Endothelial cell of umbilical vein (primary cell): ENCODE measurements at places on chromosomes 3 and 15. TPM values are rescaled to one million over a fixed set of nuclear protein-coding genes. Genes with fewer than 3 reads are reported as not detected.

The LYZL4 gene
- total RNA-seq, result not detected in 2 replicates

The C3orf22 gene
- not detected in 2 replicates for total RNA-seq

The TRIP4 gene
- 29.8 and 31.1 TPM in 2 replicates for total RNA-seq

The SLC9C1 gene
- 0.09 TPM in 1 of 2 replicates, not detected in the other for total RNA-seq

The ACSBG1 gene
- total RNA-seq, result not detected in 2 replicates

The SPATA12 gene
- 0.14 TPM in 1 of 2 replicates, not detected in the other for total RNA-seq

The PCOLCE2 gene
- total RNA-seq, result not detected in 2 replicates

The REC114 gene
- not detected in 2 replicates for total RNA-seq

The IMP3 gene
- total RNA-seq, result 35.5 and 41.3 TPM in 2 replicates

The COL8A1 gene
- total RNA-seq, result 217 and 358 TPM in 2 replicates

The MYRIP gene
- total RNA-seq, result 8.9 and 11.9 TPM in 2 replicates

The FILIP1L gene
- total RNA-seq, result 29.2 and 29.9 TPM in 2 replicates

The LOXL1 gene
- 5.2 and 9.2 TPM in 2 replicates for total RNA-seq

The FSD2 gene
- not detected in 2 replicates for total RNA-seq

The TEX55 gene
- not detected in 2 replicates for total RNA-seq

The PRR20G gene
- total RNA-seq, result not detected in 2 replicates

The LRTM1 gene
- total RNA-seq, result not detected in 2 replicates

The RNF123 gene
- total RNA-seq, result 43.4 and 51.0 TPM in 2 replicates

The PLCH1 gene
- not detected in 2 replicates for total RNA-seq
